Smooth muscle cell of the pulmonary artery (primary cell): ENCODE measurements at places on chromosomes 3 and 15. TPM values are rescaled to one million over a fixed set of nuclear protein-coding genes. Genes with fewer than 3 reads are reported as not detected.

PPM1L gene
- 7.8 and 11.6 TPM in 2 replicates for total RNA-seq

HDC gene
- total RNA-seq: not detected in 2 replicates

GLCE gene
- total RNA-seq: 8.4 and 17.3 TPM in 2 replicates

C3orf85 gene
- total RNA-seq: not detected in 2 replicates

SH2D7 gene
- total RNA-seq: not detected in 2 replicates

PEX11A gene
- total RNA-seq: 7.5 and 10.6 TPM in 2 replicates

GOLGA8T gene
- 0.13 and 0.17 TPM in 2 replicates for total RNA-seq
